BJ (cell line): ENCODE measurements at places on chromosomes 16 and 17.

DNA sequence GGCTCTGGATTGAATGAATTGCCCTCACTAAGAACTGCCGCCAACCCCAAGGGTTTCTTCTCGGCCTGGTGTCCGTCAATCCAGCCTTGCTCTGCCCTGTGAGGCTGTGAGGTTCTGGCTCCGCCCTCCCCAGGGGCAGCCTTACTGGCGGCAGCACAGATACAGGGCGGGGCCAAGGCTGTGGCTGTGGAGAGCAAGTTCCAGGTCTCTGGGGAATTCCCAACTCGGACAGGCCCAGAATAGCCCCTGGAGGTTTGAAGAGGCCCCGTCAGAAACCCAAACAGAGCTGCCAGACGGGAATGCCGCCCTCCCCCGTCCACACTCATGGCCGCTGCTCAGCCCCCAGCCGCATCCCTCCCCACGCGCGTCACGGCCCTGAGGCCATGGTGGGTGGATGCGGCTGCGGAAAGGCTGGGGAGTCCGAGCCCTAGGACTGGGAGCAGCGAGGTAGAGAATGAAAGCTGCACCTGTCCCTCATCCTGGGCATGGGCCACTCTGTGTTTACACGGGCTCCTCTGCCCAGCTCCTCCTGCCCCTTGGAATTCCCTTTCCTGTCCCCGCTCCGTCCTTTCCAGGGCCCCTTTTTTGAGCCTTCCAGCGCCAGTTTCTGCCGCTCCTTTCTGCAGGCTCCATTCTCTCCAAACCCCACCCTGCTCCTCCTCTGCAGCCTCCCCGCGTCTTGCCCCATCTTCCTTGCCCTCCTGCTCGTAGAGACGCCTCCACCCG lies 660 bp upstream of the PRRT2 start:
- peak; percentile 90 for DNase-seq

DNA sequence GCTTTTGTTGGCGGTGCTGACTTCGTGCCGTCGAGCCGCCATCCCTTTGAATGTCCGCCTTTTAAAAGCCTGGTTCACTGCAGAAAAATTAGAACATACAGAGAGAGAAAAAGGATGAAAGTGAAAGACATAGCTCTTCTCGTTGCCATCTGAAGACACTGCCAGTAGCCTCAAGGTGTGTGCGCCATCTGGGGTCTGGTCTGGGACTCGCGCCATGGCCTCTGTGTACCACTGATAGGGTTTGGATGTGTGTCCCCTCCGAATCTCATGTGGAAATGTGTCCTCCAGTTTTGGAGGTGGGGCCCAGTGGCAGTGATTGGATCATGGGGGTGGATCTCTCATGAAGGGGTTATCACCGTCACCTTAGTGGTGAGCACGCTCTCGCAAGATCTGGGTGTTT lies 15.5 kb downstream of the GSE1 start:
- DNase-seq: no peak

DNA sequence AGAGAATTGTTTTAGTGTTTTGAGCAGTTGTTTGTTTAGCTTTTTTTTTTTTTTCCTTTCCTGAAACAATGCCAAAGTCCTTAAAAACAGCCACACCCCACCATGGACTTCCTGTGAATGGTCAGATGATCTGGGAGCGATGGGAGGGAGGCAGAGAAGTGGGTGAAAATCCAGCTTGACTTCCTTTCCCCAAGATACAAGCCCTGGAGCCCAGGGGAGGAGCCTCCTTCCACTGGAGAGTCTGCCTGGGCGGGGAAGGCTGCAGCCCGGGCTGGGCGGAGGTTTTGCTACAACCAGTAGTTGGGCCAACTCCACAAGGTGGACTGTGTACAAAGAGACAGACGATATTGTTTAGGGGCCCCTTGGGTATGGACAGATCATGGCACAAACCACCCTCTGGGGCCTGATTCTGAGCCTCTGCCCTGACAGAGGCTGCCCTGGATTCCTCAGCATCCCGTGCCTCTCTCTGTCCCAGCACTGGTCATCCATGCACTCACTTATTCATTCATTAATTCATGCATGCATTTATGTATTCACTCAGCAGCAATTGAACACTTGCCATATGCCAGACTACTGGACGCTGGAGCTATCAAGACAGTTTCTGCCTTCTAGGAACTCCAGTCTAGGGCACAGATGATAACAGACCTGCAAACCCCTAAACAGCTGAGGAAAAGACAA lies 29.8 kb downstream of the WSB1 start:
- peak; percentile 31 for DNase-seq

DNA sequence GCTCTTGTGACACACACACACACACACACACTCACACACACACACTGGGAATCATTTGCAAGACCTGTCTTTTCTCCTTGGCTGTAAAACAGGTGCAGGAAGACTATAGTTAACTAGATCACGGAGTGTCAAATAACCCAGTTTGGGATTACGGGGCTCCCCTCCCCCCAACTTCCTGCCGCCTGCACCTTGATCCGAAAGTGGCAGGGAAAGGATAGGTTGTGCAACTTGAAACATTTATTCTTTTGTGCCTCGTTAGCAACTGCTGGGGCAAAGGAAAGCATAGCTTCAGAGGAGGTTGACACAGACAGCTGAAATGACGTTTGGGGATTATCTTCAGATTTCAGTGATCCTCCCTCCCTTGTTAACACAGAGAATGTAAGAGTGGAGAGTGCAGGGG lies 149.5 kb downstream of the NTN1 start:
- no peak for DNase-seq

DNA sequence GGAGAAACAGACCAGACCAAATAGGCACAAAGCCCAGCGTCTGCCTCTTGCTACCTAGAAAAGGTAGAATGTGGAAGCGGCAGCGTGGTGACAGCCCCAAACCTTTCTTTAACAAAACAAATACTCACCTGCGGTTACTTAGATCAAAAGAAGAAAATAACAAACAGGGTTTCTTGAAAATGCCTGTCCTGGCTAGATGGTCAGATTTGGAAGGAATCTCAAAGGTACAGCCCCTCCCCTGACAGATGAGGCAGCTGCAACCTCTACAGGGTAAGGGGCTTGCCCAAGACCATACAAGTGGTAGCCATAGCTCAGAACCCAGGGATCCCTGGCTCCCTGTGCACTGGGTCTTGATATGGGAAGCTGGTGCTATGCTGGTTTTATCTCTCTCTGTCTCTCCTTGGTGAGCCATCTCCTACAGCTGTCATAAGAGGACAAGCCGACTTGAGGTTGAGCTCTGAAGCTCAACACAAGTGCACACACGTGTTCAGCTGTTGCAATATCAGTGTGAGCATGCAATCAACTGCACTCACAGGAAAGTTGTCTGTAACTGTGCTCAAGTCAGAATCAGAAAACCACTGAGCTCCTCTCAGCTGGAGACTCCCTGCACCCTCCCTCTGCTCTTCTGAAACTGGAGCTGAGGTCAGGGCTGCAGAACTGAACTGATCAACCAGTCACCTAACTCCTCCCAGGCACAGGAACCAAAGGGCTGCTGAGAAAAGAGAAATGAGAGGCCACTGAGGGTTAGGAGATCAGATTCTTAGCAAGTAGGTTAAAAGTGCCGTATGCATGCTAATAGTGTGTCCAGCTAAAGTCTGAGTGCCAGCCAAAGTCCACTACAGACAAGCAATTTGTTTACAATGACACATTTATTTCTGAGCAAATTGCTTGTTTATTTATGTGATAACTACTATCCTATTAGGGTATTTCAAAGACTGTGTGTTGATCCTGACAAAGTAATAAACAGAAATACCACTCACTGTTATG lies 6.1 kb upstream of the RNF157 start:
- no peak for DNase-seq

GRCh38 chr17:7887038-7887481 lies 1.5 kb upstream of the CHD3 start:
- DNase-seq: no peak

- DNase-seq: no peak
These were observed 191.9 kb downstream of the MSI2 start for GRCh38 chr17:57447990-57448758.

DNA sequence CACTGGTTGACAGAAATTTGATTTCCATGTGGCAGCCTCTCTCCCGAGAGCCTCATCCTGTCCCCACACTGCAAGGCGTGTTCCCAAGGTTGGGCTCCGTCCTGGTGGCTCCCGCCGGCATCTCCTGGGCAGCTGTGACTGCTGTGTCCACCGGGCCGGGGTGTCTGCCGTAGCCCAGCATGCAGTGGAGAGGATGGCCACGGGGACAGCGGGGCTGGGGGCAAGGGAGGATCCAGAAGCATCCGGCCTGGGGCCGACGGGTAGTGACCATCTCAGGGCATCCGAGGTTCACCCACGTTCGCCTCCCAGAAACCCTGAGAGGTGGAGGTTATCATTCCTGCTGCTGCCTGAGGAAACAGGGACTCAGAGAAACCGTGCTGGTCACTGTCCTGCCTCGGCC lies 7.3 kb upstream of the RAB40B start:
- DNase-seq: no peak

DNA sequence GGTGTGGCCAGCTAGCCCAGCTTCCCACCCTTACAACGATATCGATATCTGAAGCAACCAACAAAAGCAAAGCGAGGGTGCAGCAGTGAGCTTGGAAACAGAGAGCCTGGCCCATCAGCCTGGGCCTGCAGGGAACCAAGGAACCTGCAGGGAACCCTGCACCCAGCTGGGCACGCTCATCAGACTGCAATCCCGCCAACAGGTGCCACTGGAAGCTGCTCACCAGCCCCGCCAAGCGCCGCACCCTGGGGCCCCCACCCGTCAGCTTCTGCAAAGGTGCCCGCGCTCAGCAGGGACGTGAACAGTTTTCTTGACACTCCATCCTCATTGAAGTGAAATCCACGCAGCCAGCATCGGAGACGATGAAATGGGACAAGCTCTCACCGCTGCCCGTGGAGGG lies 250.7 kb downstream of the RBFOX3 start:
- DNase-seq: no peak

GRCh38 chr17:47878203-47879027 lies 17.6 kb upstream of the SP2 start:
- DNase-seq: no peak

- DNase-seq: no peak
These were observed 429.8 kb downstream of the TOX3 start for GRCh38 chr16:52117171-52117570.

GRCh38 chr17:67518876-67519275 lies 141.8 kb downstream of the PITPNC1 start:
- DNase-seq: peak; percentile 66

- no peak for DNase-seq
These were observed 18.7 kb upstream of the MEIOB start for GRCh38 chr16:1890708-1891050.

- DNase-seq: no peak
These were observed 421.1 kb upstream of the C16orf82 start for GRCh38 chr16:26645614-26646013.

DNA sequence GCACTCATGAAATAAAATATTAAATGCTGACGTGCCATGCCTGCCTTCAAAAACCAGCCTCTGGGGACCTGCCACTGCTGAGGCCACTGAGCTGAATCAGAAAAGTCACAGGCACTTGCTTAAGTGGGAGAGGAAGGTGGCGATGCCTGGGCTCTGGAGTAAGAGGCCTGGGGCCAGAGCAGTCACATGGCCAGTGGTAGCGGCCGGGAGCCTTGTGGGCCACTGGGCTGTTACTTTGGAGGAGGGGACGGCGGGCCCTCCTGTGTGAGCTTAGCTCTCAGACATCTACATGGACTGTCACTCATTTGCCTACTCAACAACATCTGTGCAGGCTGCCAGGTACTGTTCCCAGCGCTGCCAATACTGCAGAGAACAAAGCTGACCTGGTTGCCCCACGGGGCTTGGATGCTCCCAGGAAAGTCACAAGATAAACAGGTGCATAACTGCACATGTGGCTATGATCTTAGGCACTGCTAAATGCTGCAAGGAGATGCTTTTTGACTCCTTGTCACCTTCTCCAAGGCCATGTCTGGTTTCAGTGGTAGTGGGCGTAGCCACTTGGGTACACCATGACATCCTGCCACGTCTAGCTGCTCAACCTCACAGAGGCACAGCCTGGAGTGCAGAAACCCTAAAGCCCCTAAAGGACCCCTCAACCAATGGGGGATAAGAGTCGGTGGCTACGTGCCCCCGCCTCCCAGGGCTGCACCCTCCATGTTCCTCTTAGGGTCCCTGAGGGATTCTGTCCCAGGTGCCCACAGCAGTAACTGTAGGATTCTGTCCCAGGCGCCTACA lies 11.6 kb downstream of the COTL1 start:
- DNase-seq: no peak

- DNase-seq: no peak
These were observed 3.6 kb downstream of the RNF43 start for GRCh38 chr17:58413684-58414083.

DNA sequence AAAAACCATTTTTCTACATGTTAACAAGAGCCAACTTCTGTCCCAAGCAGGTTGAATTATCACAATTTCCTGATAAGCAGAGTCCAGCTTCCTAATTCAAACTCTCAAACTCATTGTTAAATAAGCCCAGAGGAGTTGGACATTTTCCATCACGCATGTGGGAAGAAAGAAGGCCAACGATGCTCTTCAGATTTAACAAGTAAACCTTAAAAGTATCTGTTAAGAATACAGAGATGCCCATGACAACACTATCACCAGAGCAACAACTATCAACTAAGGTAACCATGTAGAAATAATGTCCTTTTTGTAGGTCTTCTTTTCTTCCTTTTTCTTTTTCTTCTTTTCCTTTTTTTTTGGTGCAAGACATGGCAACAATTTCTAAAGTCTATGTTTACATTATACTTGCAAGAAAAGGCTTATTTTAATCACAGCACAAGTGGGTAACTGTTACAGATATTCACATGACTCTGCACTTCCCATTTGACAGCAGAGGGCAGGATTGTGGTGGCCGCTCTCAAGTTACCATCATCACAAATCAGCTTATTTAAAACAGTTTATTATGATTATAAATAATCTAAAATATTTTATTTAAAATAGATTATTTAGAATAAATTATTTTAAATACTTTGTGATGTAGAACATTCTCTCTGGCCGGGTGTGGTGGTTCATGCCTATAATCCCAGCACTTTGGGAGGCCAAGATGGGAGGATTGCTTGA lies 35.7 kb upstream of the DHRS7B start:
- DNase-seq: no peak

GRCh38 chr16:22948058-22948602 lies 134.2 kb downstream of the HS3ST2 start:
- DNase-seq: no peak

GRCh38 chr16:66337463-66338188 lies 28.9 kb upstream of the CDH5 start:
- no peak for DNase-seq

GRCh38 chr16:67546761-67547422 lies 15.4 kb upstream of the CTCF start:
- DNase-seq: no peak

DNA sequence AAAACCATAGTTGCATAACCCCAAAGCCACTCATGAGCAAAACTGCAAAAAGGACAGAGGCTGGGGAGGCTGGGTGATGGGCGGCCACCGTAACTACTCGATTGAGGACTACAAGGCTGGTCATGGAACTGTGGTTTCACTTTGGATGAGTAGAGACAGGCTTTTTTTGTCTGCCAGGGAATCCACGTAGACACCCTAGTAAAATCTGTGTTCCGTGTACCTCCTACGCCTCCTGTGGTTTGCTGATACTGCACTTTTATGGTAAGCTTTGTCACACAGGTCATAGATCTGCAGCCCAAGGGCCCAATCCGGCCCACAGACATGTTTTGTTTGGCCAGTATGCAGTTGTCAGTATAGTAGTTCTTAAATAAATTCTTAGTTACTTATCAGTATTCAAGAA lies 2.2 kb upstream of the TLCD3B start:
- DNase-seq: no peak

GRCh38 chr16:87145181-87146176 lies 171.7 kb downstream of the C16orf95 start:
- DNase-seq: peak; percentile 15
